ENCODE measurements at places on chromosomes 5 and 9.

DNA sequence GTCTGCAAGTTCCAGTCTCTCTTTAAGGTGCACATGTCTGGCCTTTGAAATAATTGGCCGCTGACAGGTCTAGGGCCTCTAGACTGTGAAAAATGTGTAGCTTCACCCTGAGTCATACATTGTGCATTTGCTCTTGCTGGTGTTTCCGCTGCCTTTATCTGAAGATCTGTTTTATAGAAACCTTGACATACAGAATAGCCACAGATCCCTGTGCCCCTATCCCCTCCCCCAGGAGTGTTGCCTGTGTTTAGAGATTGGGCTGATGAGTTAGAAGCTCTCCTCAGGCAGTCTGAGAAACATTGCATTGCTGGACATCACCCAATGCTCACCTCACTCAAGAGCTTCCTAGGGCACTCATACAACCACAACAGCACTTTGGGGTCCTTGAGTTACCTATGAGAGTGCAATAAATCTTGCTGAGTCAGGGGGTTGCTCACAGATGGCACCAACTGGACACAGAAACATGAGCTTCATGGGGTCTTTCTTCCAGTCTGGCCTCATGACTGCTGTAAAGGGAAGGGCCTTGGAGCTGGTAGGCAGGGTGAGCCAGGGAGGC lies 3.8 kb upstream of the ZNF782 start:
- no peak for DNase-seq

GRCh38 chr5:34494111-34494755 lies 161.9 kb upstream of the RAI14 start:
- no peak for DNase-seq

DNA sequence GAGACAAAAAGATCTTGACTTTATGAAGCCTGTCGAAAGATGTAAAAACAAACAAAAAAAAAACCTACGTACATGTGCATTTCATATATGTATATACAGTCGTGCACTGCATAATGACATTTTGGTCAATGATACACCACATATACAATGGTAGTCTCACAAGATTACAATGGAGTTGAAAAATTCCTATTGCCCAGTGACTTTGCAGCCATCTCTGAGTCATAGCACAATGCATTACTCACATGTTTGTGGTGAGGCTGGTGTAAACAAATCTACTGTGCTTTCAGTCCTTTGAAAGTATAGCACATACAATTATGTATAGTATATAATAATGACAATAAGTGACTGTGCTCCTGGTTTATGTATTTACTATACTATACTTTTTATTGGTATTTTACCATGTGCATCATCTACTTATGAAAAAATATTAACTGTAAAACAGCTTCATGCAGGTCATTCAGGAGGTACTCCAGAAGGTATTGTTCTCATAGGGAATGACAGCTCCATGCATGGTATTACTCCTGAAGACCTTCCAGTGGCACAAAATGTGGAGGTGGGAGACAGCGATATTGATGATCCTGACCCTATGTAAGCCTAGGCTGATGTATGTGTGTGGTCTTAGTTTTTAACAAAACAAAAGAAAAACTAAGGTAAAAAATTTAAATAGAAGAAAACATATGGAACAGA lies 73.7 kb upstream of the FST start:
- no peak for DNase-seq

DNA sequence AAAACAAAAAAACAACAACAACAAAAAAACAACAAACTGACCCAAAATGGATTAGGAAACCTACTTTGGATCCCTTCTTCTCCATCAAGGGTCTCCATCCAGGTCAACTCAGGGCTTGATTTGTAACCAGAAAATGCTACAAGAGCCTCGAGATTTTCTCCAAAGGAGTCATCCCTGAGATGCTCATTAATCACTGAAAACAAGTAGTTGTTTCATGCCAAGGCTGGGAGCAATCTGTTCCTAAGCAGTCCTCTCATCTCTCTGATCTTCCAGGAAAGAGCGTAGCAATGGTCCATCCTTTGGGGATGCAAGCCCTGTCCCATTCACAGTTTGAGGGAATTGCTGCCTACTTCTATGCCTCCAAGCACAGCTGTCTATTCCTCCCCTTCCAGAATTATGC lies 203.0 kb upstream of the MAP3K1 start:
- DNase-seq, result no peak

GRCh38 chr9:114169029-114169951 lies 14.0 kb downstream of the COL27A1 start:
- no peak for DNase-seq

GRCh38 chr9:26219961-26220360 lies 541.7 kb upstream of the TUSC1 start:
- no peak for DNase-seq

DNA sequence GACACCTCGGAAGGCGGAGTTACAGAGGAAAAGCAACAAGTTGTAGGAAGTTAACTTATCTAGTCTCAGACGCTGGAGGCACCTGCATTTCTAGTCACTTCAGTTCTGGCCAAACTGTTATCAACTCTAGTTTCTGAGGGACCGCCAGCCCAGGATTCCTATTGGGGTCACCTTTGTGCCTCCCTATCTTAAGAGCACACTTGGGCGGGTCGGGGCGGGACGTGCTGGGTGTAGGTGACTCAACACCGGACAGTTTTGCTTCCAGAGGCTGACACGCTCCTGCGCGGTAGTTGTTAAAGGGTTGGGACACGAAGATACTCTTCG lies 679 bp upstream of the KDM4C start:
- DNase-seq, result no peak

DNA sequence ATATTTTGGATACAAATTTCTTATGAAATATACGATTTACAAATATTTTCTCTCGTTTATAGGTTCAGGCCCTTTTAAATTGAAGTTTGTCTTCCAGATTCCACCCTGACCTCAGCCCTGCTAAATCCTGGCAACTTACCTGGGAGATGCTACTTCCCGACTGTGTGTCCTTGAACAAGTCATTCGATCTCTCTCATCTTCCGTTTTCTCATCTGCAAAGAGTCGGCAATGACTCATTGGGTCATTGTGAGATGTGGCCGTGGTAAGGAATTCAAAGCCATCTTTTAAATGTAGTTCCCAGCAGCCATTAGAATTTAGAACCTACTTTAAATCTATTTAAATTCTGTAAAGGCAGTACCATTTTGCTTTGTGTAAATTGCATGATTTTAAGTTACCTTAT lies 72.5 kb downstream of the LHX2 start:
- DNase-seq, result no peak

- no peak for DNase-seq
Measured at GRCh38 chr5:73327908-73328455, 120.6 kb downstream of the FOXD1 start.

GRCh38 chr5:159333545-159333925 lies 3.2 kb upstream of the IL12B start:
- no peak for DNase-seq

GRCh38 chr5:59126016-59126707 lies 543.3 kb downstream of the RAB3C start:
- DNase-seq, result no peak

DNA sequence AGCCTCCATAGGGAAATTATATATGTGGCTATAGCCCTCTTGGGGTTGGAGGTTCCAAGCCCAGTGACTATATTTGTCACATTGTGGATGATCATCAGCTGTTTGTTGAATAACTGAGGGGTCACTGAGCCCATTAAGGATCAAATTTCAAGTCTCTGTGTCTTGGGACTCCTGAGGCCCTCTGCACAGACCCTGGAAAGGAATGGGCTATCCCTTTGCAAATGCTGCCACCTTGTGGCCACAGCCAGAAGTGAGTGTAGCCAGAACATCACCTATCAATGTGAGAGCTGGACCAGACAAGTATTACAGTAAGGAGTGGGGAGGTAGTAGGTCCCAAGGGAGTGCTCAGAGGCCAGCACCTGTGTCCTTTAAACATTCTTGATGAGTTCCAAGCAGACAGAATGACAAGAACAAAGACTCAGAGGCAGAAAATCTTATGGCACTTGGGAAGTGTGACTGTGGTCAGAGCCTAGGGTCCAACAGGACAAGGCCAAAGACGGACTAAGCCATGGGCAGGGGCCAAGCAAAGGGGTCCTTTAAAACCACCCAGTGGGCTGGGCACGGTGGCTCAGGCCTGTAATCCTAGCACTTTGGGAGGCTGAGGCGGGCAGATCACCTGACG lies 8.2 kb downstream of the RPP25L start:
- DNase-seq, result no peak

DNA sequence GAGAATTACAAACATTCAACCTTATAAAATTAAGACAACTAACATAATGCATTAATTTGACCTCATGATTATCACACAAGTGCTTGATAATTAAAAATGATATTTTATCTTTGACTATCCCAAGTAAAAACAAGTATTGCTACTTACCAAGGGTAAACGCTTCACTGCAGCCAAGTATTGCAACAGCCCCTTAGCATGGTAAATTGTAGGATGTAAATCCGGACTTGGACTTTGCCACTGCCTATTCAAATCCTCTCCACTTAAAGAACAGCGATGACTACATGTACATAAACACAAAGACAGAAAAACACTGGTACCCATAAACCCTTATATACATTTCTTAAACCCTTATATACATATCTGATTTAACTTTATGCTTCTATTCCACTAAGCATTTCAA lies 155.1 kb downstream of the AGTPBP1 start:
- DNase-seq, result no peak

GRCh38 chr9:126794441-126794840 lies 10.4 kb upstream of the ZBTB43 start:
- DNase-seq, result no peak

- no peak for DNase-seq
Measured at GRCh38 chr5:32840606-32841005, 129.5 kb downstream of the NPR3 start.

GRCh38 chr5:148403344-148403743 lies 19.6 kb downstream of the FBXO38 start:
- DNase-seq, result no peak
